ENCODE measurements at places on chromosomes 6 and 20.

DNA sequence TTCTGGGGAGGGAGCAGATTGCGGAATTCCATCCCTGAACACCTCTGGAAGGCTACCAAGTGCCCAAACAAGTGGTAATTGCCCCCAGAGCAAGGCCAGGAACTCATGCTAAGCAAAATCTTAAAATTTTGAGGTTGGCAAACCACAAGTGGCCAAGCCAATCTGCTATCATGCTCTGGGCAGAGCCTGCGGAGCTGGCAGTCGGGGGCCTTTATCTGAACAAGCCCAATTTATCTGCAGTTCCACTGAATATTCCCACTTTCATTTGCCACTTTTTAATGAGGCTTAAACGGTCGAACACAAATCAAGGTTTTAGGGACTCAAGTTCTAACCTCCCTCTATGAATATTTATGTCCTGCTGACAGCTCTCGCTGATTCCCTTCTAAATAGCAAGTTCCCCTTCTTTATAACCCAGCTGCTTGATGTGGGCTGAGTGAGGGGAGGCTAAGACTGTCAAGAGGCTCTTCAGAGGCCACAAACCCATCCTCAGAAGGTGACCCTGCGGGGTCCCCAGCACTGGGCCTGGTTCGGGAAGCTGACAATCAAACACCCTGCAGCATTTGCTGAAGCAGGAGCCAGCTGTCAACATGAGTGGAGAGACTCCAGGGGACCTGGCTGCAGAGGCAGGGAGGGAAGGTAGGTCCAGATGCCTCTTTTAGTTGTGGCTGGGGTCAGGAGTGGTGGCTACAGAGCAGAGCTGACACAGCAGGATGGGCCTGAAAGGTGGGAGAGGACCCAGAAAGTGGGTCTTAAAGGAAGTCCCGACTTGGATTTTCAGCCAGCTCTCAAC is 11.9 kb downstream of the CCDC167 start:
- no peak for DNase-seq

GRCh38 chr6:107355659-107356058 is 103.7 kb downstream of the PDSS2 start:
- no peak for DNase-seq

DNA sequence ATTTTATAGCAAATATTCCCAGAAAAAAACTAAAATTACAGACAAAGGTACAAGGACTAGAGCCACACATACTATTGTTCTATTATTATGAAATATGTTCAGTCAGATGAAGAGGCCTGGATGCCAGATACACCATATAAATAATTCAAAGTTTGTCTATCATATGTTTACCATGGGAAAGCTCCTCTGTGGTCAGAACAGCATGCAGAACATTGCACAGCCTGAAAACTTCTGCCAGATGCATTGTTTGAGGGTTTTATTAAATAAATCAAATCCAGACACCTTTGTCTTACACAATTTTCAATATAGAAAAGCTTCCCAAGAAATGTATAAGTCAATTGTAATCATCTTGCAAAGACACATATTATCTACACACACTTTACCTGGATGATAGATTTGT is 35.0 kb upstream of the COL21A1 start:
- DNase-seq = no peak

- no peak for DNase-seq
Measured at GRCh38 chr6:20211941-20212391, 303 bp downstream of the MBOAT1 start.

- no peak for DNase-seq
Measured at GRCh38 chr6:133408543-133408942, 167.4 kb downstream of the EYA4 start.

DNA sequence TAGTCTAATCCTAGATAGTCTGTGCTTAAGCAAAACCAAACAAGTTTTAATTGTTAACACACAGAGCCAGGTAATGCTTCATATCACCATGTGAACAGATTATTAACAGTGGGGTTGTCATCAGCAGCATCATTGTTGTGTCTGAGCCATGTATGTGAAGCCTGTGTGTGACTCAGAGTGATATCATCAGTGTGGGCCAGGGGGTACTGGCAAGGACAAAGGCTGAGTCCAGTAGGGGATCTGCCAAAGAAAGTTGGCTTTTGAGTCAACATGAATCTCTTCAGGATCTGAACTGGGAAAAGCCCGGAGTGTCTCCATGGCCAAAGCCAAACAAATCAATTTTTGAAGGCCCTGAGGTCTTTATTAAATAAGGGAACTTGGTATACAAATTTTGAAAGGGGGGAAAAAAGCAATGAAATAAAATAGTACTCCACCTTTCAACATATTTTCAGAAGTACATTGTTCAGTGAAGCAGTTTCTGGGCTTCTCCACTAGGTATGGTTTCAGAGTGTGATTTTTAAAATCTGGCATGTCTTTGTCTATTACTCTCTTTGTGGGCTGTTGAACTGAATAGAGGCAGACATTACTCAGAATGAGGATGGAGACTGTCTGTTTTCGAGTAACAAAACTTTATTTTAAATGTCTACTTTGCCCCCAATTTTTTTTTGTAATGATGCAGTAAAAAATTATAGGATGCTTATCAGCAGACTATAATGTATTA is 444.2 kb upstream of the JAG1 start:
- DNase-seq = no peak

GRCh38 chr20:33490934-33491656 is 1.2 kb downstream of the CBFA2T2 start:
- DNase-seq = no peak

- DNase-seq = no peak
Measured at GRCh38 chr6:50635429-50635828, 77.9 kb upstream of the TFAP2D start.

GRCh38 chr20:32451682-32452461 is 93.7 kb downstream of the ASXL1 start:
- DNase-seq = peak; percentile 52

DNA sequence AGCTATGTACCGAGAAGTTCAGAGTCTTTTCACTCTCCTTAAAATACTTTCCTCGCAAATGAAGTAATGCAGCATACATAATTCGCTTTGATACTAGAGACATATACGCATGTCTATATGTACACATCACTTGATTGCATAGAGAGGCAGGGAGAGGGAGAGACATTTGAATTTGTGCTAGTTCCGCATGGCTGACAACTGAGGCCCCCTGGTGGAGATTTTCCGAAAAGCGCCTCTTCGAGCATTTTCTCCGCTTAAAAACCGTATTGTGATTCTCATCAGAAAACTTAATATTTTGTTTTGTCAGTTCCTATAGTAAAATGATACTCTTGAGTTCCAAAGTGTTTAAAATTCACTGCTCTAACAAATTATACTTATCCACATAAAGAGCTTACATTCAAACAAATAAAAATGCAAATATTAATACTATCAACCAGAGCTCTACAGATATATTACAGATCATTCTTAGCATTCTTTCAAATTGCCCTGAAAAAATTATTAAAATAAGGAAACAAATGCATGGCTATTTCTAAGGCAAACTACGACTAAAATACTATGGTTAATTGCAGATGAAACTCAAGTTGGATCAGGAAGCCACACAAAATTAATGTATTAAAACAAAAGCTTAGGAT is 637 bp downstream of the MYLK4 start:
- DNase-seq = peak; percentile 82

DNA sequence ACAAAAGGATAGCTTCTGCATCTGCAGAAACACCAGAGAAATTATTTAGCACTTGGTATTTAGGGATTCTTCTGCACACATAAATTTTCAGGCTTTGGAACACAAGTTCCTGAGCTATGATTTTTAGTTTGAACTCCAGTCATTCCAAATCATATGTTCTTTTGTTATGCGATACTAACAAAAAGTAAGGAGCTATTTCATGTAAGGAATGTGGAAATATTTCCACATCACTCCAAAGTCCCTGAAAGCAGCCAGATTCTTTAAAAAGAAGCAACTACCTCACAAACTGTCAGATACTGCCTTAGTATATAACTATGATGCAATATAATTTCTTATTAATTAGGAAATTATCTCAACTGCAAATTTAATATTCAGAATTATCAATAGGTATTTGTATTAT is 106.9 kb downstream of the RNGTT start:
- no peak for DNase-seq

- DNase-seq = no peak
Measured at GRCh38 chr20:50421356-50422340, 88.5 kb upstream of the PTPN1 start.

DNA sequence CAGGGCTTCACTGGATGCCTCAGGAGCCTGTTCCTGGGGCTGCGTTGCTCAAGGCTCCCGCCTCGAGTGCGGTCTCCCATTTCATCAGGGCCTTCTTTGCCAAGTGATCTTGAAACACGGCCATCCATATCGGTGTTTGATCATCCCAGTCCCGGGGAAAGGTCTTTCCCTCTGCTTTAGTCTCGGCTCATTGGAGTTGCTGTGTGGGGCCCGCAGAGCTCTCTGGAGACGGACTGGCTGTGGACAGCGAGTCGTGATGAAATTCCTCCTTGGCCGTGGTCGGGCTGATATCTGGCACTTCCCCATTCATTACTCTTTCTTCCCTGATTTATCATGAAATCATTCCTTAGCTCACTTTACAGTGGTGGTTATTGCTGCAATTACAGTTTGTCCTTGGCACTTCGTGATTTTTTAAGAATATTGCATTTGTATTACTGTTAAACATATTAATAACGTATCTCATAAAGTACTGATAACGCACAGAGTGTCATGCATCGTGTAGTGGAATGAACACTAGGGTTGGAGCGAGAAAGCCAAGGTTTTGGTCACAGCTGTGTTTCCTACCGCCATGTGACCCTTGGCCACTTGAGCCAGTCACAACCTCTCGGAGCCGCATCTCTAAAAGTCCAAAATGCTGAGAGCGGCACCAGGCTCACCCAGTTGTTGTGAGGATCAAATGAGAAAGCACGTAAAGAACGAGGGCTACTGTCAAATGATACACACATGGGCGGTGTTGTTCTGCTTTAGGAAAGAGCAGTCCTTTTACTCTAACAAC is 71.8 kb downstream of the MTHFD1L start:
- DNase-seq = no peak

GRCh38 chr6:141809901-141810300 is 322.8 kb upstream of the GJE1 start:
- DNase-seq = peak; percentile 4

GRCh38 chr20:13858439-13858838 is 73.6 kb downstream of the NDUFAF5 start:
- peak; percentile 30 for DNase-seq

- DNase-seq = no peak
Measured at GRCh38 chr6:33201935-33202334, 1.3 kb downstream of the SLC39A7 start.

- no peak for DNase-seq
Measured at GRCh38 chr6:32439139-32439538, 548 bp upstream of the HLA-DRA start.

DNA sequence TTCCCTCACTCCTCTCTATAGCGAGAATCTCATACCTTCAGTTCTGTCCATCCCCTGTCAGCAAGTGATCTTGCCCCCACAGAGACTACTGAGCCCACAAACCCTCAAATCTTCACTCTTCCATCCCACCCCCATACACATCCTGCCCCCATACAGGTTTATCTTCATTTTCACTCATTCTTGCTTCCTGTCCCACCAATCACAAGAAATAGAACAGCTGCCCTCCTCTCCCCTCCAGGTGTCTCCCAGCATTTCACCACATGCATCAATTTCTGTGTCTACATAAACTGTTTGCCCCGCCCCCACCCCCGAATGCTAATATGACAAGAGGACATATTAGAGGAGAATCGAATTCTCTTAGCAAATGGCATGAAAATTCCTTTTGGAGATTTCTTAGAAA is 54.9 kb upstream of the CARMIL1 start:
- no peak for DNase-seq

GRCh38 chr6:144613859-144614258 is 328.7 kb downstream of the UTRN start:
- DNase-seq = no peak

DNA sequence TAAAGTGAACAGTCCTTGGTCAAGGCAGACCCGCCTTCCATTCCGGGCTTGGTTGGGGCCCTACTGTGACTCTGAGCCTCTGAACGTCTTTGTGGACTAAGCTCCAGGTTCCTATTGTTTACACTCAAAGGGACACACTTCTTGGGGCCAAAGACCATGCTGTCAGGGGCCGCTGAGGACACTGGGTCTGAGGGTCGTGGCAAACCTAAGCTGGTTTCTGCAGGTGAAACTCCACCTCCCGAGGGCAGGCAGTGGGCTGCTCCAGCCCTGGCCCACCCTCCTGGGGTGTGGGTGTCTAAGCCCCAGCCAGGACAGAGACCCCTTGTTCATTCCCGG is 43.1 kb downstream of the DSTN start:
- DNase-seq = no peak

GRCh38 chr20:25032065-25032477 is 25.9 kb downstream of the ACSS1 start:
- DNase-seq = no peak

- DNase-seq = peak; percentile 16
Measured at GRCh38 chr6:17707371-17707651, 586 bp upstream of the NUP153 start.

- no peak for DNase-seq
Measured at GRCh38 chr6:140579918-140580317, 1205.5 kb upstream of the CITED2 start.

GRCh38 chr20:49399329-49399728 is 83.1 kb downstream of the KCNB1 start:
- DNase-seq = no peak

GRCh38 chr6:155040901-155041650 is 46.0 kb downstream of the TIAM2 start:
- DNase-seq = no peak

DNA sequence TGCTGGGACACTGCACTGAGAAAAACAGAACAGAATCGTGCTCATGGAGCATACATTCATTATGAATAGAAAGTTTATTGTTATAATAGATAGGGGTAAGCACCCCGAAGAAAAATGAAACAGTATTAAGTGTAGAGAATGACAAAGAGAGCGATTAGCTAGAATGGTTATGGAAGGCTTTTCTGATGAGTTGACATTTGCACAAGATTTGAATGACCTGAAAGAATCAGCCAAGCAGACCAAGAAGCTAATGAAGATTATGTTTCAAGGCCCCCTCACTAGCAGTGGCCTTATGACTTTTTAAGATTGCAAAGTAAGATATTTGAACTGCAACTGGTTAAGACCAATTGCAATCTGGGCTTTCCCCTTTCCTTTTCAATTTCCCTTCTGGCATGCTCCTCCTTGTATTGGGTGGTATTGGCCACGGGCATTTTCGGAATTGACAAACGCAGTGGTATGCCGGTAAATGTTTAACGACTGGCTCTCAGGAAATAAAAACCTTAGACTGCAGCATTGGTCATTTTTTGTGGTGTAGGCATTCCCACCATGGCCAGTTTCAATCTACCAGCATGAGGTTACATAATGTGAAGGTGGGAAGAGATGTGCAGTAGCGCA is 120.0 kb upstream of the CITED2 start:
- DNase-seq = no peak

- DNase-seq = peak; percentile 81
Measured at GRCh38 chr6:27545271-27546046, 72.6 kb upstream of the ZNF184 start.
